ENCODE measurements at places on chromosomes 3 and 15.
A peak's percentile ranks its signal among the peaks of the same experiment; 100 is the strongest.

DNA sequence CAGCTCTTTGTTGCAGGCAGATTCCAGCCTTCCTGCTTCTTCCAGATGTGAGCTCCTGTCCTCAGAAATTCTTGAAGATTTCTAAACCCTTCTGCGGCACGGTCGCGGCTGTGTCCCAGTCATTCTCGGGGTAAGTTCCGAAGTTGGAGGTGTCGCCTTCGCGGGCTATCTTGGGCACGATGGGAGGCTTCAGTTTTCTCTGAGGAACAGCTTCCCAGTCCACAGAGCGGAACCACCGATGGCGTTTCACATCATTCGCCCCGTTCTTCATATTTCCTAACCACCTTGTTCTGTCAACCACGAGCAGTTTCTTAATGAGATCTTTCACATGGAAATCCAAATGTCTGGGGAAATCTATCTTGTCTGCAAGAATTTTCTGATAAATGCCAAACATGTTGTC, 24.7 kb upstream of the CERS3 start:
- DNase-seq = no peak

GRCh38 chr3:152269056-152269830, 514 bp downstream of the MBNL1 start:
- no peak for DNase-seq

DNA sequence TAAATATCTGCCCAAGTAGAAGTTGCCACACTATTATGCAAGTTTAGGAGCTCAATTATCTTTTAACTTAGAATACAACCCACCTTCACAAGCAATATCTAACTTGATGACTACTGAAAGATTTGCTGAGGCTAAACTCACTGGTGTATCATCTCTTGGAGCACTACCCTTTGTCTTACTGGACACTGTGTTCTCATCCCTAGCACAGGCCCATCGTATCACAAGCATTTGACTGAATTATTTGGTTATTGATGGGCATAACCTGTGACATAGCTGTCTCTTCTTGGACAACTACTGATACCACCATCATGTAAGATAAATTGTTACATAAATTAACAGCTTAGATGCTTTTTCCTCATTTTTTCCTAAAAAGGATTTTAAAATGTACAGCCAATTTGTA, 216.2 kb upstream of the THBS1 start:
- DNase-seq = no peak

- DNase-seq = no peak
Observed at GRCh38 chr15:88395872-88396781, 71.1 kb downstream of the MRPL46 start.

DNA sequence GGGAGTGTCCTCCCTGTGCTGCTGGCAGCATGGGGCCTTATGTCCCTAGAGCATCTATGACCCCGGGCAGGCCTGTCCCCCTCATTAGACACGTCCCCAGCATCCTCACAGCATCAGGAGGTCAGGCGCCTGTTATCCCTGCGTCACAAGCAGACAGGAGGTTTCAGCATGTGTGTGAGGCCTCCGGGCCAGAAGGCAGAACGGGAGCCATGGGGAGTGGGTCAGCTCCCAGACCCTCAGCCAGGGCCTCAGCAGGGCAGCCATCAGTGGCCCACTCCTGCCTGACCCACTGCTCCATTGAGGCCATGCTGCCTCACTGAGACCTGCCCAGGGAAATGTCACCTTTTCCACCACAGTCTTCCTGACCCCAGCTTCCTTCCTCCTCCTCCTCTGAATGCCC, 71.6 kb downstream of the DNAJB8 start:
- no peak for DNase-seq

GRCh38 chr3:120816728-120817127, 74.2 kb downstream of the GTF2E1 start:
- no peak for DNase-seq

- no peak for DNase-seq
Observed at GRCh38 chr15:82172506-82172905, 90.0 kb downstream of the EFL1 start.

GRCh38 chr3:20561166-20561565, 375.2 kb upstream of the SGO1 start:
- DNase-seq = no peak

GRCh38 chr15:42069025-42069424, 25.3 kb downstream of the PLA2G4D start:
- DNase-seq = peak; percentile 13

DNA sequence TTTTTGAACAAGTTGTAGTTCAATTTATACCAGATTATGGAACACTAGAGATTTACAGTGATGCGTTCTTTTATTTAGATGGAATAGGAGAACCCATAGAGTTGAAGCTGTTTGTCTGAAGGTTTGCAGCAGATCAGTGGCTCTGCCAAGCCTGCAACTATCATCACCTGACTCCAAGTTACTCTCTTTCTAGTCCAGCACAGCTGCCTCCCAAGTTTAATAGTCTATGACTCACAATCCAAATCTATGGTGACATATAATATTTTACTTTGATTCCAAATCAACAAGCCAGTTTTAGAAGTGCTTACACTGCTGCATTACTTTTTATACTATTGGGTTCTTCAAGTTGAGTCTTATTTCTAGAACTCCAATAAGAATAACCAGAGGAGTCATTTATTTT, 400.4 kb downstream of the LPP start:
- DNase-seq = no peak

DNA sequence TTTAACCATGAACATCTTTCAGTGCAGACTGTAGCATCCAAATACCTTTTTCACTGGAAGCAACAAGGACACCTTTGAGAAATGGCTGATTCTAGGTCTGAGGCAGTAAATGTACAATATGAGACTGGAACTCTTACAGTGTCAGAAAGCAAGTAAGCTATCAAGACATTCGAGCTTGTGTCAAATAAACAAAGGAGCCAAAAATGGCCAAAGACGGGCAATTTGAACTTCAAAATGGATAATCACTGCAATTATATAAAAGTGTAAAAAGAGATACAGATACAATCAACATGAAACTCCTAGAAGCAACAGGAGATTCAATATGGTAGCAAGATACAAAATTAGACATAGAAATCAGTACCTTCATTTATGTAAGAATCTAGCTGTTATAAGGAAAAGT, 138.5 kb upstream of the CCDC54 start:
- no peak for DNase-seq

GRCh38 chr3:191235331-191236314, 36.6 kb downstream of the OSTN start:
- DNase-seq = no peak

GRCh38 chr3:150765949-150766720, 3.2 kb upstream of the SIAH2 start:
- no peak for DNase-seq

DNA sequence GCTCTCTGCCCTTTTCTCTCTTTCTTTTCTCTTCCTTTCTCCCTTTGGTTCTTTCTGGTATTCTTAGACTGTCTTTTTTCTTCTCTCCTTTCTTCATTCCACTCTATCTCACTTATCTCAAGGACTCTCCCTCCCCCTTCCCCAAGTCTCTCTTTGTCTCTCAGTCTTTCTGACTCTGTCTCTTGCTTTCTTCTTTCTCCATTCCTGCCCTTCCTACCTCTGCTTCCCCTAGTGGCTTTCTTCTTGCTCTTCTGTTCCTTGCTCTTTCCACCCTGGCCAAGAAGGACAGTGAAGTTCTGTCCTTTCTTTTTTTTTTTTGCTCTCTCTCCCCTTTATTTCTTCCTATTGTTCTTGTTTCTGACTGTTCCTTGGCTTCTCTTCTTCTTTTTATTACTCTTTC, 22.3 kb upstream of the RPL39L start:
- DNase-seq = no peak

DNA sequence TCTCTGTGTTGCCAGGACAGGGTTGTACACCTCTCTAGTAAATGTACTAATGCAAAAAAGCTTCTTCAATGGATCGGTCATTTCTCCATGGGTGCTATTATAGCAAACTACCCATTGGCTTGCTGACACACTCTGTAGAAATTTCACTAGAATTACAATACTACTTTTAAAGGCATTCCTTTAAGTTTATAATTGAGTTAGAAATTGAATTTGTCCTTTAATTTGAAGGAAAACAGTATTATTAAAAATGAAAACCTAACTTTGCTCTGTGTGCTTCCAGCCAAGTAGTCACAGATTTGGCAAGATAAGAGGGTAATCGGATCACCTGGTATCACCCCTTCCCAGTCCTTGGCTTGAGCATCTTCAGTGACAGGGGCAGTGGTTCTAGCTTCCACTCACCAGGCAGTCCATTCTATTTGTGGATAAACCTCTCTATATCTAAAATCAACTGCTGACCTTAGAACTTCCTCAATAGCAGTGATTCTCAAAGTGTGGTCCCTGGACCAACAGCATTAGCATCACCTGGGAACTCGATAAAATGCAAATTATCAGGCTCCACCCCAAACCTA, 93.2 kb downstream of the GHSR start:
- DNase-seq = no peak

DNA sequence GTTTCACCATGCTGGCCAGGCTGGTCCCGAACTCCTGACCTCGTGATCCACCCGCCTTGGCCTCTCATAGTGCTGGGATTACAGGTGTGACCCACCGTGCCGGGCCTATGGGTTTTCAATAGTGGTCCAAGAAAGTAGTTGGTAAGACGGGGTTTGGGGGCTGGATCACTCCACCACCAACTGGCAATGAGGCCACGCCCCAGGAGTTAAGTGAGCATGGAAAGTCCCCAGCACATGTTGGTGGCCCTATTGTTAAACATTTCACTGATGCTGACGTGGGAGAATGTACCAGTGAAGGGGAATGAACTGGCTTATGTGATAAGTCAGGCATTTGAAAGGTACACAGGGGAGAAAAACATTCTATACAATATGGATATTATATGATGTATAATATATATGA, 80.4 kb downstream of the CHRD start:
- DNase-seq = no peak

GRCh38 chr15:77426871-77427270, 6.2 kb downstream of the HMG20A start:
- DNase-seq = no peak

GRCh38 chr3:140651287-140651686, 26.6 kb upstream of the TRIM42 start:
- no peak for DNase-seq

- DNase-seq = no peak
Observed at GRCh38 chr3:62035402-62036057, 337.8 kb downstream of the FEZF2 start.

DNA sequence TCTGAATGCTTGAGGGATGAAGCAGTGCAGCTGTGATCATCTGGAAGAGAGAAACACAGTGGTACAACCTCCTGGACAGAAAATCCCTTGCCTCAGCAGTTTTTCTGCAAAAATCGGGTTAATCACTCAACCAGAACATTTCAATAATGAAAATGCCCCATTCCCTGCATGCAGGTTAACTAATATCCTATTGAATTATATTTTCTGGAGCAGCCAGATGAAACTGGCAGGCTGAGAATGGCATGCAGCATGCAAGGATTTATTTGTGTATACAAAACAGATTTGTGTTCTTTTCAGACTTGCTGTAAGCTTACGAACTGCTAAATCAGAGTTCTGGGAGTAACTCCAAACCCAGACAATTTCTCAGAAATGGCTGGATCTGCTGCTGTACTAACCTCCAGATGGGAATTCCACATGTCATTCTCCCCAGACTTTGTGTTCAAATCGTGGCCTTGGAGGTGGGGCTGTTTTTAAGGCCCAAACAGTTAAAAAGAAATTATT, 39.1 kb downstream of the SLC9A9 start:
- DNase-seq = no peak

DNA sequence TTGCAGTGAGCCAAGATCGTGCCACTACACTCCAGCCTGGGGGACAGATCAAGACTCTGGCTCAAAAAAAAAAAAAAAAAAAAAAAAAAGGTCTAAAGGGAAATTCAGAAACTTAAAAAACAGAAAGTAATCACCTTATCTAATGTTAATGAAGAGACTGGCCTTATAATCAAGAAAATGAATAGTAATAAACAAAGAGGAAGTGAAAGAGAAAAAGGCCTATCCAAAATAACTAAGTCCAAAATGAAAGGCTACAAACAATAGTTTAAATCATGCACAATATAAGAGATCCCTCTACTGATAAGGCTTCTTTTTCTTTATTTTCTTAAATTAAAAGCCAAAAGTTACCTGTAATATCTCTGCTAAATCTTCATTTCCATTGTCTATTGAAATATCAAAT, 37.1 kb upstream of the HDC start:
- no peak for DNase-seq

GRCh38 chr3:148101061-148101460, 596.6 kb upstream of the AGTR1 start:
- no peak for DNase-seq

- no peak for DNase-seq
Observed at GRCh38 chr3:36813305-36813704, 49.0 kb upstream of the DCLK3 start.

GRCh38 chr3:195666-196065, 897 bp upstream of the CHL1 start:
- no peak for DNase-seq

DNA sequence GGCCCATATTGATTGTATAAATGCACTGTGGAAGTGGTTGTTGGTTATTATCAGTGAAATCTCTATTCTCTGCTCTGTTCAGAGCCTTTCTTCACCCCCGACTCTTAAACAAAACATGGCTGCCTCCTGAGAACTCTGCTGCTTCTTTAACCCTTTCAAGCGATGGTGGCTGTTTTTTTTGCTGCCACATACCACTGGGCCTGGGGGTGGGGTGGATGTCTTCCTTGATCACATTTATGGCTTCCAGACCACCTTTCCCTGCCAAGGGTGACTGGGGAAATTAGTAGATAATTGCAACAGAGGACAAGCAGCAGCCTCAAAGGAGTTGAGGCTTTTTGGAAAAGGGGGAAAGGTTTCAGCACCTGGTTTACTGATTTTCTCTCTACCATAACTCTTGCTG, 32.8 kb downstream of the YEATS2 start:
- no peak for DNase-seq

DNA sequence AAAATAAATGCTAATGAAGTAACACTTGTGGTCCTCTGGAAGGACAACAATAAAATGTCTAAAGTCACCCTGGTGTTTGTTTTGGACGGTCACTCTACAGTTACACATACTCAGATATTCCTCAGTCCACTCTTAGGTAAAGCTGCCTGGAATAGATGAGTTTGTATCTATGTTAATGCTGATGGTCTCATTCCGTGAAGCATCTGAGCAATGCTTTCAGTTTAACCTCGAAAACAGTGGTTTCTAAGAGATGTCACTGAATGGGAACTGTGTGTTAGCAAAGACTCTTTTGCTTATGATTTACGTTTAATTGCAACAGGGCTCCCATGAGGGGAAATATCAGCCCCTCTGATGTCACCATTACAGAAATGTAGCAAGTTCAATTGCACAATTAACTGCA, 49.1 kb downstream of the FBN1 start:
- no peak for DNase-seq

- no peak for DNase-seq
Observed at GRCh38 chr3:105801397-105801796, 67.4 kb downstream of the CBLB start.

GRCh38 chr3:115022835-115023398, 124.2 kb downstream of the ZBTB20 start:
- DNase-seq = no peak
